HCEC 1CT (cell line): ENCODE measurements at places on chromosomes 12 and 14.
A peak's percentile ranks its signal among the peaks of the same experiment; 100 is the strongest.

- no peak for DNase-seq
These were observed 63.6 kb upstream of the MON2 start for GRCh38 chr12:62403031-62403430.

DNA sequence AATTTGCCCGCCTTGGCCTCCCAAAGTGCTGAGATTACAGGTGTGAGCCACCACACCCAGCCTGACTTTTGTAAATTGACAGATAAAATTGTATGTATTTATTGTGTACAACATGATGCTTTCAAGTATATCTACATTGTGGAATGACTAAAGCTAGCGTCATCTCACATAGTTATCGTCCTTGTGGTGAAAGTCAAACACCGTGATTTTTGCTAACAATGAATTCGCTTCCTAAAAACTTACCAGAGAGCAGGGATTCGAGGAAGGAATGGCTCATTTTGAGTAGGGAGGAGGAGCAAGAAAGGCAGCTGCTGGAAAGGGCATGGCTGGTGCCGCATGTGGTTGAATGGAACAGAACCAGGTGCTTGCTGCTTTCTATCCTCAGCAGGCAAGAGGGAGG, 85.4 kb downstream of the LGMN start:
- DNase-seq = peak; percentile 47

DNA sequence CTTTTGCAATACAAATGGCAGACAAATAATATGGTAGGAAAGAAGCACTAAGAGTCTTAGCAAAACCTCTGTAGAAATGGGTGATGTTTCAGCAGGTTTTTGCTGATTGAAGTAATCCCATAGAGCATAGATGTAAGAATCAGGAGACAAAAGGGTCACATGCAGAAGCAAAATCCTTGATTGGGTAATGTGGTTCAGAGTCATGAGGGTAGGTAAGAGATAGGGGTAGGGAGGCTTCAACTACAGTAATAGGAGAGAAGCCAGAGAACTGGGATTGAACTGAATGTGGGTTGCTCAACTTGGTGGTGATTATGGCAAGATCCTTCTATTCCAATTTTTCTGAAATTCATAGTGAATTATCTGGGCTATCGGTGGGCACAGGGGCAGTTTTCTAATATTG, 5.0 kb downstream of the PRB3 start:
- no peak for DNase-seq

GRCh38 chr14:28676479-28676878, 90.1 kb upstream of the FOXG1 start:
- DNase-seq = peak; percentile 97

DNA sequence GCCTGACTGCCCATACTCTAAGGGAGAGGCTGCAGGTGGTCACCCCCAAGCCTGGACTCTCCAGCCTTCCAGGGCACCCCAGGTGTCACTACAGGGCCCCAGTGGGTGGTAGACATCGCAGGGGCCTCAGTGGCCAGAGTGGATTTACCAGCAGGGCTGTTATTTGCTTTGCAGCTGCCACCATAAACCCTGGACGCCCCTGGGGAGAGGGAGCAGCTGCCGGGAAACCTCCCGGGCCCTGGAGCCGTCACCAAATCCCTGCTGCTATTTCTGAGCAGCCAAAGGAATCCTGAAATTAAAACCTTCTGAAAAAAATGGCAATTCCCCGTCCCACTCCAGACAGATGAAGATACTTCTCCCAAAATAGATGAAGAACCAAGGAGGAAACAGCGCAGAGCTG, 13.9 kb downstream of the TMEM119 start:
- no peak for DNase-seq

GRCh38 chr12:50086148-50086547, 1.0 kb downstream of the SMARCD1 start:
- DNase-seq = no peak

DNA sequence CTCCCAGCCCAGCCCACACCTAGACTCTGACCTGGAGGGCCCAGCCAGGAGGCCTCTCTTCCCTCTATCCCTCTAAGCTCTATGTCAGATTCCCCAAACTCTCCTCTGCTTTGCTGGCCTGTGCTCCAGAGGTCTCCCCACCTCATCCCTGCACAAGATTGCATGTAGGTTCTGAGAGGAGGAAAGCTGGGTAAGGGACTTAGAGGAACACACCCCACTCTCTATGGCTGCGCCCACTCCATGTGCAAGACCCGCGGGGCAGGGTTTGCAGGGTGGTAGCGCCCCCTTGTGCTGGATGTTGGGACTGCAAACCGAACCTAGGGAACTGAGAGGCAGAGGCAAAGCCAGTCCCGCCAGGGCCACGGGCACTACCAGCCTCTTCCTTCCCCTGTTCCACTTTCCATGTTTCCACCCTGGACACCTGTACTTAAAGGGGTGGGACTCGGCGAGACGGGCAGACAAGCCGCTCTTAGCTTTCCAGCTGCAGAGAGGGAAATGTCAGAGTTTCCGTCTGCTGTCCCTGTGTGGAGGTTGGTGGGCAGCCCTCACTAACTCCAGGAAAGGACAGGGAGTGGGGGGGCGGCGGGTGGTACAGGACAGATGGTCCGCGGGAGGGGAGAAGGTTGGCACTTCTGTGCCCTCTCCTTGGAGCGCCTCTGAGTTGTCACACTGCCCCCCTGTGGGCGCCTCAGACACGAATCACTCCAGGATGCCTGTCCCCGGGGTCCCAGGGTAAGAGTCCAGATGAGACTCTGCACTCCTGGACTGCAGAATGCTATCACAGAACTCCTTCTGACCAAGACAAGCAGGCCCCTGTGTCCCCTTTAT, 16.8 kb downstream of the MMP14 start:
- peak; percentile 72 for DNase-seq

DNA sequence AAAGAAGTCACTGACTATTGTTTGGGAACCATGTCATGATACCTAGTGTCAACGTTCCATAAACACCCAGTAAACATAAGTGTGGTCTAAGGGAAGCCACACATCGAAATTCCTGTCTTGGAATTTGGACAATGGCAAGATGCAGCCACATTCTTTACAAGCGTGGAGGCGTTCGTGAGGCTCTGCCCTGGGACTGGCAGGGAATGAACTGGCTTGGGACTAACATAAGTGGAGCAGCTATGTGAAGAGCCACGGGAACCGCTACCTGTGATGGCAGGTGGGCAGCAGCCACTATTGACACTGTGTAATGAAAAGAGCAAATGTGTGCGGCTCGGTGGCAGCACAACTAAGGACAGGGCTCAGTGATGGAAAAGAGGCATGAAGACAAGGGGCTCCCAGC, 10.0 kb upstream of the NRIP2 start:
- no peak for DNase-seq

GRCh38 chr12:106527356-106527755, 55.4 kb upstream of the RFX4 start:
- DNase-seq = peak; percentile 30
